GM23248 (cell line): ENCODE measurements at places on chromosomes 4 and X. TPM values are rescaled to one million over a fixed set of nuclear protein-coding genes. Genes with fewer than 3 reads are reported as not detected.

DNA sequence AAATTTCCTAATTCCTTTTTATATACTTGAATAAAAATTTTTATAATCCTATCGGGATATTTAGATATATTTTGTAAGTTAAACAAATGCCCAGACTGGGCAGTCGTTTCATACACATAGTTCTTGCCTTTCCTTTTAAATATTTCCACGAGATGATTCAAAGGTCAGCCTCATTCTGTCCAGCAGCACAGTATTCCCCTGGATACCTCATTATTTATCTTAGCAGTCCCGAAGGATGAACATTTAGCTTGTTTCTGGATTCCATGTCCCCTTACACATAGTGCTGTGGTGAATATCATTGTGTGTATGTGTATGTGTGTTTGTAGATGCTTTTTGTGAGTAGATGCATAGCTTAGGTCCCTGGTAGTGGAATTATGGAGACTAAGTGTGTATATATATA is 38.3 kb downstream of the RAPGEF2 start:
- peak; percentile 5 for DNase-seq

DNA sequence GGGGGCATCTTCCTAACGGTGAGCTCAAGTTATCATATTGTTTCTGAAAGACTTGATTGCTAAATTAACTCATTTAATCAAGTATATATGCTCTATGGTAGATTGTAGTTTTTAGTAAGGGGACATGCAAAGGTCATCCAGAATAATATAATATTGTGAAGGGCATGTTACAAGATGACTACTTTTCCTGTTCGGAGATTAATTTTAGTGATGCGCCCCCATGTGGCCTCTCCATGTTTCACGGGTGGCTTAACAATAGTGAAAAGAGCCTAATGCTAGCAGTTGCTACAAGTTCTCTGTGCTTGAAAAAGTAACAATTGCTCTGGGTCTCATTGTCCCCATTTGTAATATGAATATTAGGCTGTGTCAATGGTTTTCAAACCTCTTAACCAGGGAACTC is 12.2 kb downstream of the SMPX start:
- DNase-seq = peak; percentile 49

- no peak for DNase-seq
Observed at GRCh38 chr4:57113870-57114269, 3.7 kb upstream of the IGFBP7 start.

DNA sequence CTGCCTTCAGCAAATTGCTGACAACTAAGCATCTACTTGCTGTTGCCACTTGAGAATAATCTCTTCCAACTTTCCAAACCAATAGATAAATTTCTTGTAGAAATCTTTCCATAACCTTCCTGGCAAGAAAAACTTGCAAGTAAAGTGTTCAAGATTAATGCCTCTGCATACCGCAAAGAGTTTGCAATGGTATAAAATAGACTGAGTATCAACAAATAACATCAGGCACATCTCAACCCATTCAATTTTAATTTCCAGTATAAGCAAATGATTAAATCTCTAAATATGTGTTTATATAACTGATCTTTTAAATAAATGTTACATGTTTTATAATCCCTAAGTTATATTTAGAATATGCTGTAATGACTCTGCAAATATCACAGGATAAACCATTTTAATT is 275.2 kb upstream of the AGA start:
- no peak for DNase-seq

The FANCB gene
- 6.4 and 9.7 TPM in 2 replicates for total RNA-seq

DNA sequence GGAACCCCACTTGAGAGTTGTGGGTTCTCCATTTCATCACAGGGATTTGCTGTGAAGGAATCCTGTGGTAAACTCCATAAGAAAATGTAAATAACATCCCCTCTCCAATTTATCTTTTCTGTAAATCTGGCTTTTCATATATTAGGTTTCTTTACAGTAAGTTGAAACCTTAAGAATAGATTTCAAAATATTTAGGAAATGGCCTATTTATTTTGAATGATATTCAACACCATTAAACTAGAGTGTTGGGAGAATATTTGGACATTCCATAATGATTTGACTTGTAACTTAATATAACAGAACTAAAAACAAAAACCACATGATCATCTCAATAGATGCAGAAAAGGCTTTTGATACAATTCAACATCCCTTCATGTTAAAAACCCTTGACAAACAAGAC is 197.3 kb upstream of the PGRMC2 start:
- no peak for DNase-seq

The ADH1C gene
- total RNA-seq = not detected in 2 replicates

GRCh38 chrX:46485897-46486296 is 59.3 kb downstream of the ZNF674 start:
- no peak for DNase-seq

GRCh38 chr4:52941450-52941849 is 79.3 kb downstream of the RASL11B start:
- DNase-seq = no peak

The DAPP1 gene
- not detected in 2 replicates for total RNA-seq

The NMU gene
- total RNA-seq = not detected in 2 replicates

GRCh38 chr4:75327804-75328512 is 186.2 kb downstream of the RCHY1 start:
- no peak for DNase-seq

DNA sequence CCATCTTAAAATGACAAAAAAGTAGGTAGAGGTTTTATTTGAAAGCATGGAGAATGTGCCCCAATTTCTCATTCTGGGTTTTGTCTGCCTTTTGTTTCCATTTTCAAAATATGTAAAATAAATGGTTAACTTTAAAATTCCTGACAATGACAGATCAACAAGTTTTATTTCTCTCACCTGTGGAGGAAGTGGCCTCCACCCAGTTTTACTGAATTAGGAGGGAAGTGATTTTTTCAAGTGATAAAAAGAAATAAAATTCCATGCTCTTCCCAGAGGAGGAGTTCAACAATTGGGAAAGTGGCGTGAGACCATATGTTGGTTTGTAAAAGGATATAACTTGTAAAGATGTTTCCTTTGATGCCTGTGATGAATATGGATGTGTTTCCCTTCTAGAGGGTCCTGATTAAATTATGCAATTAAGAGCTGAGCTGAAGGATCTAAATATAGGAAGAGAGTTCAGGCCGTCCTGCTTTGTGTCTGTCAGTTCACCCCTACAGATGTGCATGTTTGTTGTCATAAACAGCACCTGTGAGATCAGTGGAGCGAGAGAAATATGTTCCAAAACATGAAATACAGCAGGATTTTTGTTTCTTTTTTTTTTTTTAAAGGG is 19.5 kb downstream of the SMAD1 start:
- no peak for DNase-seq

- DNase-seq = no peak
Observed at GRCh38 chrX:952816-953215, 259.6 kb downstream of the CRLF2 start.

The CTAG1A gene
- not detected in 2 replicates for total RNA-seq

GRCh38 chrX:10047631-10048030 is 80.5 kb downstream of the CLDN34 start:
- DNase-seq = peak; percentile 14

GRCh38 chr4:87465739-87466366 is 43.5 kb downstream of the NUDT9 start:
- DNase-seq = peak; percentile 70

The RAI2 gene
- total RNA-seq = not detected in 2 replicates

DNA sequence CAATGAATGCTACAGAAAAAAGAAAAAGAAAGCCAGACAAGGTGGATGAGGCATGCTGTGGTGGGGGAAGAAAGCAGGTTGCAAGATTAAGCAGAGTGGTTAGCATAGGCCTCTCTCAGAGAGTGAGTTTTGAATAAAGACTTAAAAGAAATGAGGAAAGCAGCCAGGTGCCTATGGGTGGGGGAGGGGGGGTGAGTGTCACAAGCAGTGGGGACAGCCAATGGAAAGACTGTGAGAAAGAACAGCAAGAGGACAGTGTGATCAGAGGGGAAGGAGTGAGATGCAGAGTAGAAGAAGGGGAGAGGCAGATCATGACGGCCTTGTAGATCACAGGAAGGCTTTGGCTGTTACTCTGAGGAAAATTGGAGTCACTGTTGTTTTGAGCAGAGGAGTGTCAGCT is 162.5 kb downstream of the SOX3 start:
- DNase-seq = no peak

GRCh38 chrX:42725196-42725595 is 52.8 kb downstream of the PPP1R2C start:
- DNase-seq = no peak

GRCh38 chr4:144178414-144178813 is 37.9 kb upstream of the GYPA start:
- DNase-seq = no peak

The PNMA6A gene
- total RNA-seq = 0.22 and 1.1 TPM in 2 replicates

DNA sequence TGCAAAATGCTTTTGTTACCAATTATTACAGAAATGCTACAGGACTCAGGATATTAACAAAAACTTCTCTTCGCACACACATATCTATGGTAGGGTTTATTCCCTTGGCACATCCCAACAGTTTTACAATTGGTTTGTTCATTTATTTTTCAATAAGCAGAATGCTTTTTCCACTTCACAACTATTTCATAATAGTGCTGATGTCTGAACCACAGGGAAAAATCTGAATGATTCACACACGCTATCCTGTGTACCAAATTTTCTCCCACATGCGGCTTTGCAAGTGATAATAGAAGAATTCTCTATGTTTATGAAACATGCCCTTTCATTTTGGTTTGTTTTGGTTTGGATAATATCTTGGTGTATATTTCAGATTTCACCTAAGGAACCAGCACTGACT is 725.7 kb upstream of the TENM3 start:
- DNase-seq = no peak
